ENCODE measurements at places on chromosomes 3 and 15. TPM values are rescaled to one million over a fixed set of nuclear protein-coding genes. Genes with fewer than 3 reads are reported as not detected.

GRM2 gene
- total RNA-seq, result 0.14 TPM

ANP32A gene
- total RNA-seq, result 94.8 TPM

TRAIP gene
- total RNA-seq, result 1.5 TPM

PLCH1 gene
- total RNA-seq, result 0.05 TPM

PDZRN3 gene
- 71.9 TPM for total RNA-seq

All from posterior vena cava (tissue), 2 donors.